Colonic mucosa (tissue), 4 donors: ENCODE measurements at places on chromosomes 16 and 17.

GRCh38 chr16:10250137-10250828 is 68.1 kb upstream of the GRIN2A start:
- no peak for DNase-seq

GRCh38 chr17:14986127-14986526 is 279.0 kb downstream of the PMP22 start:
- no peak for DNase-seq

GRCh38 chr16:55778757-55779156 is 54.1 kb downstream of the CES1 start:
- no peak for DNase-seq

DNA sequence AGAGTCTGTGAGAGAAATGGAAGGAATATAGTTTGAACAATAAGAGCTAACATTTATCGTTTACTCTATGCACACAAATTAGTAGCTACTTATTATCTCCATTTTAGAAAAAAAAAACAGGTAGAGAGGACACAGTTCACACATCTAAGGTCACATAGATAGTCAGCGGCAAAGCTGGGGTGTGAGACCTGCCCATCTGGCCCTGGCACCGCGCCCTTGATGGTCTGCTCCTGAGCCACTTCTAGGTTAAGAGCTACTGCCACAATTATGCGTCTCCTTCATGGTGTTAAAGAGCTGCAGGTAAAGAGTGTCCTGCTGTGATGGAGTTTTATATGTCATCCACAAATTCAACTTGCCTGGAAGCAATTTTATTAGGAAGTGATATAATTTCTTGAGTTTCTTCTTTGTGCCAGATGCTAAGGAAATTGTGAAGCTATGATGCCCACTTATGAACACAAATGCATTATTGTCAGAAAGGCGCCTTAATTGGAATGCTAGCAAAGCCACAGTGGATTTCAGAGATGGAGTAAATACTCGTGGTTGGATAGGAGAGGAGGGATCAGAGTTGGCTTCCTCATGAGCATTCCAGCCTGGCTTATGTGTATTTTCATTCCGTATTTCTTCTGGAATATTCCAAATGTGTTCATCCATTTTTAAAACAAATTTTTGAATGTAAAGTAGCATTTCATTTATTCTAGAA is 21.3 kb upstream of the MFSD6L start:
- no peak for DNase-seq

DNA sequence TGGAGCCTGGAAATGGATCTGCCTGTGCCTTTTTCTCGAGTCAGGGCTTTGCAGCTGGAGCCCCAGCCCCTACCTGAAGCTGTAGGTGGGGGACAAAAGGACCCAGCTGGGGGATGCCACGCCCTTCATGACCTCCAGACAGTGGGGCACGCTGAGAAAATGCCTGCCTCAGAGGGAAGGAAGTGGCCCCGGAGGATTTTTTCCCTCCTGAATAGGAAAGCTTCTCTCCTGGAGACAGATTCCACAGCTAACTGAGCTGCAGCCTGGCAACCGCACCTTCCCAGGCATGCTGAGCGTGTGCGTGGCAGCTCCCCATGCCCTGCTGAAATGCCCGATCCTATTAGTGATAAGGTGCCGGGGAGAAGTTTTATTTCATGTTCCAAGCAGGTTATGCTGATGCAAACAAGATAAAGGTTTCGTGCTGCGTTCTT is 58.0 kb downstream of the AIPL1 start:
- no peak for DNase-seq

DNA sequence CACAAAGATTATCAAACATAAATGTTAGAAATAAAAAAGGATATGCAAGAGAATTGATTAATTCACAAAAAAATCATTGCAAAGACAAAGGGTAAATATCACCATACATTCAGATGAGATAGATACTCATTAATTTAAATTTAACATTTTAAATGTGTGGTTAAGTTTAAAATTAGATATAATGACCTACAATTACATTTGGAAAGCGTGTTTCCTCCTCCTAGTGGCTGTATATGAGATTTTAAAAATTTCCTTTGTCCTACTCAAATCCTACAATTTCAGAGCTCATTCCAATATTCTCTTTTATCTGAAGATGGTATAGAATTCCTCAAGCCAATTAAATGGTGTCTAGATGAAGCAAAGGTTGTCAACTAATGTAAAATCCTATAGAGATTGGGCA is 169.2 kb upstream of the CDH8 start:
- DNase-seq: no peak

- no peak for DNase-seq
Observed at GRCh38 chr16:23403547-23403946, 49.4 kb downstream of the COG7 start.
